Stimulated activated CD4-positive, alpha-beta T cell treated with anti-CD3 and anti-CD28 coated beads, Interleukin-1b, Interleukin-23, amount 100 ng/mL, for 1 hour (primary cell): ENCODE measurements at places on chromosomes 4 and X.

DNA sequence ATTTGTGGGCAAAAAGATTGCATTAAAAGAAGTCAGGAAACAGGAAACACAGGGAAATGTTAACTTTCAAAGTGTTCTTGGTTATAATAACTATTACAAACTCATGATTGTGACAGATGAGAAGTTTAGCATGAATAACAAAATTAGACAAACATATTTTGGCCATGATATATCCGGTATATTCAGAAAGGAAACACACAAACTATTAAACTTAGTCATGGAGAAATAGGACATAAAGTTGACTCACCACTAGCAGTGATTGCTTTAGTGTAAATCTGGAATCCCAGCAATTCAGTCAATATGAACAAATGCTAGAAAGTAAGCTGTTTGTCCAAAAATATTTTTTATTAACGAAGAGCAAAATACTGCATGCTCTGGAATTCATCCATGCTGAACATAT is 1299.9 kb downstream of the C4orf33 start:
- no peak for DNase-seq

GRCh38 chr4:169092889-169093522 is 83.0 kb upstream of the CBR4 start:
- DNase-seq, result no peak

DNA sequence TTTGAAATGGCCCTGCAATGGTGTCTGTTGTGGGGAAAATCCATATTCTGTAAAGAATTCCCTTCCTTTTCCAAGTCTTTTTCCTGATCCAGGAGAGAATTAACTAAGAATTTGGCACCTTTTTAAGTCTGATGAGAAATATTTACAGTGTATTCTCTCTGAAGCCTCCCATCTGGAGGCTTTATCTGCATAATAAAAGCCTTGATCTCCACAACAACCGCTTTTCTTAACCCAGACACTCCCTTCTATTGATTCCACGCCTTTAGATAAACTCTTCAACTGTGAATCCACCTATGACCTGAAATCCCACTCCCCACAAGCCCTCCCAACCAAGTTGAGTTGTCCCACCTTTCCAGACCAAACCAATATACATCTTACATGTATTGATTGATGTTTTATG is 43.1 kb upstream of the TMPRSS11E start:
- no peak for DNase-seq

GRCh38 chr4:78876568-78877320 is 62.5 kb downstream of the PAQR3 start:
- DNase-seq, result no peak

GRCh38 chrX:72306851-72307645 is 1.3 kb upstream of the CITED1 start:
- no peak for DNase-seq

DNA sequence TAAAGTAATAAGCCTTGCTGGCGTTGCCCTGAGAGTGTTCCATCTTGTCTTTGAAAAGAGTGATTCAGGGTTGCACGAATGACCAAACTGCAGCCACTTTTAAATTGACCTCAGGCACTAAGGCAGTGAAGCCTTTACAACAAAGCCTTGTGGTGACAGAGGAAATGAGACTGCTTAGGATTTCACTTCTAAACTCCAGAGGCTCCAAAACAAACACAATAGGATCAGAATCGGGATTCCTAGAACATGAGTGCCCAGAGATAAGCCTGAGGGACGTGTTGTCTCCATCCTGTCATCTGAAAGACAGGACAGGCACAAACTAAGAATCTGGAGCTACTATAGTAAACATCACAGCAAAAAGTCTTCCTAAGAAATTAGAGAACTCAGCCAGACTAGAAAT is 405.2 kb downstream of the PPARGC1A start:
- no peak for DNase-seq

DNA sequence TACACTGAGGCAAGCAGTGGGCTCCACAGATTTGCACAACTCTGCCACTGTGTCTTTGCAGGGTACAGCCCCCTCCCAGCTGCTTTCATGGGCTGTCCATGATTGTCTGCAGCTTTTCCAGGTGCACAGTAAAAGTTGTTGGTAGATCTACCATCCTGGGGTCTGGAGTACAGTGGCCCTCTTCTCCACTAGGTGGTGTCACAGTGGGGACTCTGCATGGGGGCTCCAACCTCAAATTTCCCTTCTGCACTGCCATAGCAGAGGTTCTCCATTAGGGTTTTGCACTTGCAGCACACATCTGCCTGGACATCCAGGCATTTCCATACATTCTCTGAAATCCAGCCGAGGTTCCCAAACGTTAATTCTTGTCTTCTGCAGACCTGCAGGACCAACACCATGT is 1002.3 kb downstream of the FAM133A start:
- DNase-seq, result no peak

GRCh38 chrX:40406330-40406859 is 174.4 kb upstream of the ATP6AP2 start:
- no peak for DNase-seq

DNA sequence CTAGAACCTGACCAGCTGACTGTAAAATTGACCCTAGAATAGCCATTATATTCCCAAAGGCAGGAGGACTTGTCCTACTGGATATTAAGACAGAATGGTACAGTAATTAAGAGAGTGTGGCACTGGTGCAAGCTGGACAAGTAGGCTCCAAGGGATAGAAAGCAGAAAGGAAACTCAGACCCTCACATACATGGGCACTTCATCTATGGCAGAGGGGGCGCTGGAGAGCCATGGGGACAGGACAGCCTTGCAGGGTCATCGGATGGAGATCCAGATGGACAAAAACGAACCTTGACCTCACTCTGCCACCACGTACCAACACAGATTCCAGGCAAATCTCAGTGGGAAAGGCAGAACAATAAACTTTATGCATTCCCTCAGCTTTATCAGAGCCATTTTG is 40.6 kb downstream of the GAB3 start:
- DNase-seq, result no peak

DNA sequence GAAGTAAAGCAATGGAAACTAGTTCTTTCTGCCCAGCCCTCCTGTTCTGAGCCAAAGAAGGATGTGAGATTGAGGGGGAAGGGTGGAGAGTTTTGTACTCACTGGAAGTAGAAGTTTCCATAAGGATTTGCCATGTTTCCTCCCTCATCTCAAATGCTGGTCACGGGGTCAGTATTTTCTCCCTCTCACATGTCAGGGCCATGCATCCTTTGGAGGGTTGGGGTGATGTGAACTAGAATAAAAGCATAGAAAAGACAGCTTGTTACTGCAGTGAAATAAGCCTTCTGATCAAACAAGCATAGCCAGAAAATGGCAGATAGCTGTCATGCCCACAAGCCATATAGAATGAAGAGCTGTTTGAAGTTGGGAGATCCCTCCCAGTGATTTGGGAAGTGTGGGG is 79.7 kb downstream of the KIT start:
- DNase-seq, result no peak

- no peak for DNase-seq
Observed at GRCh38 chrX:69139516-69139915, 25.7 kb downstream of the PJA1 start.

GRCh38 chr4:7464259-7464655 is 29.5 kb upstream of the PSAPL1 start:
- DNase-seq, result no peak
